ENCODE measurements at places on chromosomes 3 and 15.

GRCh38 chr3:1251282-1252060, 158.6 kb downstream of the CNTN6 start:
- no peaks in the 10 kb centered on the region for H3K4me1 ChIP-seq
- H3K27ac ChIP-seq, result no peak overlapping the region
- no peaks in the 10 kb centered on the region for H3K27me3 ChIP-seq
- H3K36me3 ChIP-seq, result no peaks in the 10 kb centered on the region
- H3K4me3 ChIP-seq, result no peak overlapping the region
- no peak for DNase-seq

DNA sequence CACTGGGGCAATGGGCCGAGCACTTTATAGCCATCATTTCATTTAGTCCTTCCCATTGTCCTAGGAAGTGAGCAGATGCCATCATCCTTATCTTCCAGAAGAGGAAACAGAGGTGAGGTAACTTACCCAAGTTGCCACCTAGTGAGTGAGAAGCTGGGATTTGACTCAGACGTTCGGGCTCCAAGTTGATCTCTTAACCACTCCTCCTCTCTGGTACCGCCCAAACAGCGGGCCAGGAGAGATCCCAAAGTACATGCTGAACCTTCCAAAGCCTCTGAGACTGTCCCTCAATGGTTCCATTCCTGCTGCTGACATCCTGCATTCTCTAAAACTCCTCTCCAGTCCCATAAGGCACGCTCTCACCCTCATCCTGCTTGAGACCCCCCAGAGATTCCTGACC, 56.2 kb downstream of the EXOG start:
- H3K36me3 ChIP-seq, result no peaks in the 10 kb centered on the region
- no peak overlapping the region for H3K27ac ChIP-seq
- no peaks in the 10 kb centered on the region for H3K27me3 ChIP-seq

DNA sequence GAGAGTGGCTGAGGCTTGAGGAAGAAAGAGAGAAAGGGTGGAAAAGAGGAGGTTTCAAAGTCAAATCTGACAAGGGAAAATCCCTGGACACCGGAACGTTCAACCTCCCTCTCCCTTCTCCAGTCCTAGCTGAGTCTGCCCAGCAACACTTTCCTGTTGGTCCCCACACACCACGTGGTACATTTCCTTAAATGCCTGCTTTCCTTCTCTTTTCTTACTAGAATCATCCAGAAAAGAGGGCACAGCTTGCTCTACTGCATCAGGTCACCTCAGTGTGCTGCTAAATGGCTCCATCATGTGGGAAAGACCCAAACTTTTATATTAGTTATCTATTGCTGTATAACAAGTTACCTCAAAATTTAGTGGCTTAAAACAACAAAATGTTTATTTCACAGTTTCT, 181.2 kb downstream of the NECTIN3 start:
- no peaks in the 10 kb centered on the region for H3K4me1 ChIP-seq
- H3K27ac ChIP-seq, result no peak overlapping the region
- H3K4me3 ChIP-seq, result no peak overlapping the region
- no peaks in the 10 kb centered on the region for H3K27me3 ChIP-seq

DNA sequence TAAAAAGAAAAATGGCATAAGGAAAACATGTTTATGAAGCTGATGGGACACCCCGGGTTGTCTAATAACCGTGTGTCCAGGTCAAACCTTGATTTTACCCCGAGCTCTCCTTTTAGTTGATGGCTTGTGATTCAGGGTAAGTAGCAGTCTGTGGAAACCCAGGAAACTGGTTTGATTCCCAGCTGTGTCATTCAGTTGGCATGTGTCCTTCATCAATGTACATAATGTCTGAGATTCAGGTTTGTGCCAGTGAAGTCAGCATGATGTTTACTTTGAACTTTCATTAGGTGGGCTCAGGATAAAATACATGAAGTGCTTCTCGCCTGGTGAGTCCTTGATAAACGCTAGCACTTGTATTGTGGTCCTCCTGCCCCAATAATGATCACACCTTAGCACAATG, 4.3 kb upstream of the COPG1 start:
- no peak overlapping the region for H3K27ac ChIP-seq
- no peaks in the 10 kb centered on the region for H3K36me3 ChIP-seq
- H3K4me1 ChIP-seq, result no peaks in the 10 kb centered on the region

DNA sequence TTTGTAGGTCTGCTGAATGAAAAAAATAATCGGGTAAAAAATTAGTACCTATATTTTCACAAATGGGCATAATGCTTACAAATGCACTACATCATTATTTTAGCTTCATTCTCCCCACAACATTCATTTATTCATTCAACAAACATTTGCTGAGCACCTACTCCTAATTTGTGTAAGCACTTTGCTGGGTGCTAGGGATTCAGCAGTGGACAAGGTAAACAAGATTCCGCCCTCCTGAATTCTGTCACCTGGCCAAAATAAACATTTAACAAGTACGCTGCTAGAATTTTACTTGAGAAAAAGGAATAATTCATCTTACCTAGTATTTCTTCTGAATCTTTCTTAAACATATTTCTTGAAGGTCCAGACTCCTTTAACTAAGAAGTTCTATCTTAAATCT, 72.1 kb downstream of the TIGIT start:
- no peaks in the 10 kb centered on the region for H3K36me3 ChIP-seq
- H3K4me3 ChIP-seq, result no peak overlapping the region
- no peak overlapping the region for H3K27ac ChIP-seq
